ENCODE measurements at places on chromosomes 12 and 14.
A peak's percentile ranks its signal among the peaks of the same experiment; 100 is the strongest.

DNA sequence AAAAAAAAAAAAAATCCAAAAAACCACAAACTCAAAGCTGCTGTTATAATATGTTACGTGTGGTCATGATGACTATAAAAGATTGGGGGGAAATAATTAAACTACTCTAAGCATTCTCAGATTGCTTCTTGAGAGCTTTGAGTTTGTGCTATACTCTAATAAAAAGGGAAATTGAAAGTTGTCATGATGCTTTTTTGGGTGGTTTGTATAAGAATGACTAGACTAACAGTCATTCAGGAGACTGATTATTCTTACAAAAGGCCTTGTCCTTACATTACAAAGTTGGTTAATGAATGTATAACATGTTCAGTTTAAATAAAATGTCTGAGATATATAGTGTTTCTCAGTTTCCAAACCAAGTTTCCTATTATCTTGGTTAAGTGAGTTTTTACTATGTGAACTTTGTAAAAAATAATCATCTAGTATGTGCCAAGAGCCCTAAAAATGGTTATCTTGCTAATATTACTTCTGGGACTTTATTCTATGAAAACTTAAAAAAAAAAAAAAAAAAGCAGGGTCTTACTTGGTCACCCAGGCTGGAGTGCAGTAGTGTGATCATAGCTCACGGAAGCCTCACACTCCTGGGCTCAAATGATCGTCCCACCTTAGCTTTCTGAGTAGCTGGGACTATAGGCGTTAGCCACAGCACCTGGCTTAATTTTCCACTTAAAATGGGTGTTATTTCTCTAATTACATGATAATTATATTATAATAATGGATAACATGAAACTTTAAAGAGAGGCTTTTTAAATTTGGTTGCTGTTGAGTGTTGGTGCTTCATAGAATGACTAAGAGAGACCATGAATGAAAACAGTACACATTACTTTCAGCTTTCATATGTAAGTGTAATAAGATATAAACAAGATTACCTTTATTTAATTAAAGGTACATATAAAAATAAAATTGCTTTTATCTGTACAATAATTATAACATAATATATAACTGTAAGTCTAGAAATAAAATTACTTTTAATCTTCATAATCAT, 459.6 kb upstream of the RGS6 start:
- DNase-seq, result no peak

- DNase-seq, result no peak
Measured at GRCh38 chr12:108689314-108690190, 41.8 kb downstream of the CORO1C start.

- no peak for DNase-seq
Measured at GRCh38 chr12:62679608-62680007, 213.0 kb downstream of the MON2 start.

DNA sequence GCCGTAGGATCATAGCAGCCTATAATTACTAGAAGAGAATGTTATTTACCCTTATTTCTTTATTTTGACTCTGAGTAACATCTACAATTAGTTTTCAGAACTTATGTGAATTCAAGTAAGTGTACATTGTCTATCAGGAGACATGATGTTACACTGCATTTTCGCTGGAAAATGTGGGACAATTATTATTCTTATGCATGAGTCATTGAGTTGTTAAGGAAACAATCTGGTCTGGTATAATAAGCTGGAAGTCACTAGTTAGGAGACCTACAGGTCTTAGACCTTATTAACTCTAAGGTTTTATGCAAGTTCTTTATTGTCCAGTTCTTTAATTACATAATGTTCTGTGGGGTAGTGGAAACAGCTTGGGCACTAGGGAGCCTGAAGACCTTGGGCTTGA, 5.8 kb downstream of the KTN1 start:
- no peak for DNase-seq

- no peak for DNase-seq
Measured at GRCh38 chr12:59375633-59376032, 220.2 kb upstream of the SLC16A7 start.

DNA sequence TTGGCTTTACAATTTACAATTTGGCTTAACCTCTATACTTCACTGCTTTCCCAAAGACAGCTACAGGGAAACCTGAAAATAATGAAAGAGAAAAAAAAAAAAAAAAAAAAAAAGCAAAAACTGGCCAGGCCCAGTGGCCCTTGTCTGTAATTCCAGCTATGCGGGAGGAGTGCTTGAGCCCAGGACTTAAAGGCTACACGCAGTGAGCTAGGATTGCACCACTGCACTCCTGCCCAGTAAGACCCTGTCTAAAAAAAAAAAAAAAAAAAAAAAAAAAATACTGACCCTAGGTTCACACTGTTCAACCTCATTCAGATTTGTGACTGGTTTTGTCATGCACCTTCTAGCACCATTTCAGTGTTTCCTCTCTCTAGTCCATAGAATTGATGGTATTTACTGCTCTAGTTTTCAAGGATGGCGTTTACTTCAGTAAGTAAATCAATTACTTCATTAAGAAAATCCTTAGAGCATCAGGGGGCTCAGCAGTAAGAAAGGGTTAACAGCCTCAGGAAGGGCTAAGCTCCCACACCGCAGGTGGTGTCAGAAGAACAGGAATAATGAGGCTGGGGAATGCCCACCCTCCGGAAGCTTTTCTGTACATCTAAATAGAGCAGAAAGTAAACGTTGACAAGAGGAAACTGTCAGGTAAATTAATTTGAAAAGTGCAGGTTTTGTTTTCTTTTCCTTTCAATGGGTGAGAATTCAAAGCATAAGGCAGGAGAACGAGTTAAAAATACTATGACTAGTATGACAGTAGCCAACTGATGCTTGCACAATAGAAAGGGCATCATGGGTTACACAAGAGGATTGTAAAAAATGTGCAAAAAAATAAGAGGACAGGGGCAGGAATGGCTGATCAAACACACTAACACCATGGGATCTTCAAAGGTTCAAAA, 115.0 kb upstream of the MDM1 start:
- DNase-seq, result no peak

GRCh38 chr12:93256256-93256969, 121.3 kb upstream of the NUDT4 start:
- no peak for DNase-seq

DNA sequence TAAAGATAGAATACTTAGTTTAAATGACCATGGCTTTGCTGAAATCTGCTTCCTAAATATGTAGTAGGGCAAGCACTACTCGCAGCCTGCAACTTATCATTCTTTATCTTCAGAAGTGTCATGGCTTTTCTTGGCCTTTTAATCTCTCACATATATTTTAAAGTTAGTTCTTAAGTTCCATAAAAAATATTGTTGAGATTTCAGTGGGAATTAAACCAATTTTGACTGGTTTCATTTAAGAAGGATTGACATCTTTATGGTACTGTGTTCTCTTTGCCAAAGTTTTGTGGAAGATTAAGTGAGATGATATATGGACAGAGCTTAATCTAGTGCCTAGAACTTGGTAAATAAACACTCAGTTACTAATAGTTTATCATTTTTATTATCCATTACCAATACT, 56.7 kb downstream of the KIAA0586 start:
- DNase-seq, result no peak

DNA sequence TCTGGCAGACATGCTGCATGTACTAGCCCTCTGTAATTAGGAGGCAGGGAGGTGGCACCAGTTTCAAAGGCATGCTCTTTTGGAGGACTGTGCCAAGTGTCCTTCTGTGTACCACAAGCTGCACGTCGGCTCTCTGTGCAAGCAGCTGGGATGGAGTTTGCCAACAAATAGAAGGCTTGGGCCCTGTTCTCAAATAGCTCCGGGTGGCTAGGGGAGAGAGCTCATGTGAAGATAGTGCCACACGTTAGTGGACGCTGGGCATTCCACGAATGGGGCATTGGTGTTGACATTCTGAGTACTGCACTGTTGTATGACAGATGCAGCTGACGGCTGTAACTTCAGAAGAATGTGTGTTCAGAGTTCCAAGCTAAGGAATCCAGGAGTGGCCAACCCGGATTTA, 4.4 kb downstream of the AACS start:
- no peak for DNase-seq

DNA sequence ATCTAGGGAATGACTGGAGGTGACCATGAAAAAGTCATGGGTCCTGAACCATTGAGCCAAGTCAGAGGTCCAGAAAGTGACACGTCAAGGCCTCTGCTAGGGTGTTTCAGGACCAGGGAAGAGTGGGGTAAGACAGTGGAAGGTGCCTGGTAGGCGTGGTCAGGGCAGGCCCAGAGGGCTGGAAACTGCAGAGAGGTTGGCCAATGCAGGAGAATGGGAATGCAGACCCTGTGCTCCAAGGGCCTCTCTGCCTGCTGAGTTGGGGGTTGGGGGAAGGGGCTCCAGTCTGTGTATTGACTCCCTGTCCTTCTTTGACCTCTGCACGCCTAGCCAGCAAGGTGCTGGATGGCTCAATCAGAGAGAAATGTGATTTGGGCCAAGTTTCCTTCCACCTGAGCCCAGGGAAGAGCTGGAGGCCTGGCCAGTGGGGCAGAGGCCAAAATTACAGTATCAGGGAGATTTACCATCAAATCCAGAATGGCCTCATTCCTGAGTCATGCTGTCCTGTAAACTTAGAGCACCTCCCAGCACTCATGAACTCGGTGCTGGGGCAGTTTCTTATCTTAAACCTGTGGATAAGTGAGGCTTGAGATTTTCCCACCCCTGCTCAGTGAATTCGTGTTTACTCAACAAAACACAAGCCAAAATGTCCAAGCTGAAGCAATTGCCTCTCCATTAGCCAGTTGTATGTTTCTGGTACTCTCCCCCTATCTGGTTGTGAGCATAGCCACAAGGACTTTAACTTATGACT, 24.4 kb downstream of the IRF2BPL start:
- no peak for DNase-seq

GRCh38 chr12:90399357-90399756, 555.6 kb downstream of the CCER1 start:
- no peak for DNase-seq

DNA sequence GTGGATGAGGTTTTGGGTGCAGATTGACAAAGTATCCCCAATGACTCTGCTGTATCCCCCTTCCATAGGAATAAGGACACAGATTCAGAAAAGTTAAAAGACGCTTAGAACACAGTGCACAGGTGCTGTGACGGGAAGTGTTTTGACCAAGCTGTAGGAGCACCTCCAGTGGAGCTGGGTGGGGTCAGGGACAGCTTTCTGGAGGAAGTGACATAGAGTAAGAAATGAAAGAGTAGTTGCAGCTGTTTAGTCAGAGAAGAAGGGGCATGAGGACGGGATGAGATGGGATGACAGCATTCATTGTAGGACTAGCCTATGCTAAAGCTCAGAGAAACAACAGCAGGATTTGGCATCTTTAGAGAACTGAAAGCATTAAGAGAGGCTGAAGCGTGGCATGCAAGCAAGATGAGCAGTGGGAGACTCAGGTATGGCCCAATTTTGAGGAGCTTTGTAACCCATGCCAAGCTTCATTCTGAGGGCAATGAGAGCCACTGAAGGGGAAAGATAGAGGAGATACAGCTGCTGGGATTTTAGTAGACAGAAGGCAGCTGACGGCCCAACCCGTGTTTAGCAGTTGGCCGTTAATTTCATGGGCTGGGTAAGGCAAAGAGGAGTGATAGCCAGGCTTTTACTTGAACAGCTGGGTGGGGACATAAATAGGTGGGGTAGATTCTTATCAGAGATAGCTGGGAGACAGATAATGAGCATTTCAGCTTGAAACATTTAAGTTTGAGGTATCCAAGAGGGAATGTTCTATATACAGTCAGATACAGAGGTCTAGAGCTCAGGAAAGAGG, 131.8 kb upstream of the KRAS start:
- no peak for DNase-seq

GRCh38 chr14:96198430-96199130, 6.1 kb upstream of the BDKRB2 start:
- peak; percentile 21 for DNase-seq

DNA sequence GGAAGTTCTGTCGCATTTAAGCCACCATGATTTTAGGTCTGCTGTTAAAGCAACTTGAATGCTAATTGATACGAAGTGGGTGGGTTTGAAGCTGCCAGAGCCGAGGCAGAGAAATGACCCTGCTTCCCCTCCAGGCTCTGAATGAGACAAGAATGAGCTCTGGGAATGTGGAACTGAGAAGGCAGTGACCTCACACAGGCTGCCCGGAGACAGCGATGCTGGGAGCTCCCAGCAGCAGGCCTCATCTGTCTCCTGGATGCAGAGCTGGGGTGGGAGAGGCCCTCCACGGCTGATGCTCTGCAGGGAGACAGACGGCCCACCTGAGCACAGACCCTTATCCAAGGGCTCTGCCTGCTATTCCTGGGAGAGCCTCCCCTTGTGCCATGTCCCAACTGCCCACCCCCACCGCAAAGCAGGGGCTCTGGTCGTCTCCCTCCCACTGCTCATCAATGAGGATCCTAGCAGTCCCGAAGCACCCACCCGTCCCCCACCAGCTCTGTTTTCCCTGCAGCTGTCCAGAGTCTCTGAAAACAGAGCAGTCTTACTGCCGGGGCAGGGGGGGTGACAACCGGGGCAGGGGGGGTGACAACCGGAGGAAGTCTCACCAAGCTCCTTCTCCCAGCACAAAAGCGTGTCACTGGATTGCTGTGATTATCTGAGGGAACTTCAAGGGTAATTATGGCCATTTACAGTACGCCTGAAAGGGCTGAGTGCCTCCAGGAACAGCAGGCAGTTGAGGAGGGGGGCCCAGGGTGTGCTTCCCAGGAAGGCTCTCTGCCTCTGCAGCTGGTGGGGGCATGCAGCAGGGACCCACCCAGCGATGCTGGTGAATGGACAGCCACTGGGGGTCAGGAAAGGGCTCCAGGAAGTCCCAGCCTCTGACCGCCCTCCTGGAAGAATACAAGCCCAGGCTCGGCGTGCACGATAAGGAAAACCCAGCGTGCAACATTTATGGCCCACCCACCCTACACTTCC, 67.8 kb downstream of the CHGA start:
- DNase-seq, result no peak

- no peak for DNase-seq
Measured at GRCh38 chr12:28318273-28318672, 128.0 kb downstream of the CCDC91 start.

DNA sequence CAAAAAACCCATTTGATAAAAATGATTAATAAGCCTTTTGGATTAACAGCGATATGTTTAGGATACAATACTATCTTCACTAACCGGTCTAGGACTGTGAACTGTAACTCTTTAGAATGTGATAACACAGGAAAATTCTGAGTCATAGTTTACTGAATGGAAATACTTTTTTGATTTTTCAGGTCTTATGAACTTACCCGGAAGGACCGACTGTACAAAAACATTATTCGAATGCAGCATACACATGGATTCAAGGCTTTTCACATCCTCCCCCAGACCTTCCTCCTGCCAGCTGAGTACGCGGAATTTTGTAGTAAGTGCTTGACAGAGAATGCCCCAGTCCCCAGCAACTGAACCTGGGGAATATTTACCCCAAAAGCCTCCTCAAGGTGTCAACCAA, 29.0 kb downstream of the TTLL5 start:
- DNase-seq, result no peak

Data from H54 (cell line).